ENCODE measurements at places on chromosomes 12 and 14. TPM values are rescaled to one million over a fixed set of nuclear protein-coding genes. Genes with fewer than 3 reads are reported as not detected.
A peak's percentile ranks its signal among the peaks of the same experiment; 100 is the strongest.

DNA sequence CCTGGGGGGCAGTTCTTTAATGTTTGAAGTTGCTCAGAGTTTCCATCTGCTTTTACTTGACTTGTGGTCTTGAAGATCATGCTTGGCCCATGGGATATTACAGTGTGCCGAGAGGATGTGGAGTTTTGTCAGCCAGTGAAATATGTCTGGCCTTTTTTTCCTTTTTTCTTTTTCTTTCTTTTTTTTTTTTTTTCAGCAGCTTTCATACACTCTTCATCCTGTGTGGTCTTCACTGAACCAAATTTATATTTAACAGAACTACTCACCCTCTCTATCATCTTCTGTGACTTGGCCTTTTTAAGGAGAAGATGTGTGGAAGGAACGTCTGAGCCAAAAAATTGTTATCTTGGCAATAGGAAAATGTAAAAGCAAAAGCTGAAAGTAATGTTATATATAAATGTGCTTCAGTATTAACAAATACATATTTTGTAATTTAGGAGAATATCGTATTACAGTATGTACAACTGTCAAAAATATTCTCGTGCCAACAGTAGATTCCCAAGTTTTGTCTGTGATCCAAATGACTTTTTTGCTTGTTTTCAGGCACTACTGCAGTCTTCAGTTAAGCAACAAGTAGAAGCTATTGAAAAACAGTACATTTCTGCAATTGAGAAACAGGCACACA is 200.6 kb downstream of the CCDC91 start:
- DNase-seq, result peak; percentile 46

DNA sequence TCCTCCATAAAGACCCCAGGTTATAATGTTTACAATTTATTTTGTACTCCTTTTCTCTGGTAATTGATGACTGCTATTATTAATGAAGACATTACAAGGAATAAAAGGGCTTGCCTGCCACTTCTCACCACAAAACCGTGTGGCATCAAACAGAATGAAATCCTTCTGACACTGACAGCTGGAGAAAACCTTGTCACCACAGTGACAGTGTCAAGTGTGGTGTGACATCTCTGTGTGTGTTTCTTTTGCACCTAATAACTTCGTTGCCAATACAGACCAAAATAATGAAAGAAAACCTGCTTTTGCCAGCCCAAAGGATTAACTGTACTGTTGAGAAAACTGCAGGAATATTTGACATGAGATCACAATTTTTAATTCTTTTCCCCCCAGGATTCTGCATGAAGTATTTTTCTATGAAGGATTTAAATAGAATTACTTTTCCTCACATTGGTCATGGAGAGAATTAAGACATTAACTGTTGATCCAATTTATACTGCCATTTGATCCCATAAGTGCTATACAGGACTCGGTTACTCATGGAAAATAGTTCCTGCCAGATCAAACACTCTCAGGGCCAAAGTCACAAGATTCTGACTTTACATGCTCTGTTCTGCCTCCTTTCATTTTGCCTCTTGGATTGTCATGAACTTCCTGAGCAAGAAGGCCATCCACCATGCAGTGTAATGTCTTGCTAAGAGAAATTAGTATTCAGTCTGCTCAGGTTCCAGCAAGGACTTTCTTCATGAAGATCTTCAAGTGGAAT is 60.4 kb upstream of the IFNG-AS1 start:
- DNase-seq, result peak; percentile 10

DNA sequence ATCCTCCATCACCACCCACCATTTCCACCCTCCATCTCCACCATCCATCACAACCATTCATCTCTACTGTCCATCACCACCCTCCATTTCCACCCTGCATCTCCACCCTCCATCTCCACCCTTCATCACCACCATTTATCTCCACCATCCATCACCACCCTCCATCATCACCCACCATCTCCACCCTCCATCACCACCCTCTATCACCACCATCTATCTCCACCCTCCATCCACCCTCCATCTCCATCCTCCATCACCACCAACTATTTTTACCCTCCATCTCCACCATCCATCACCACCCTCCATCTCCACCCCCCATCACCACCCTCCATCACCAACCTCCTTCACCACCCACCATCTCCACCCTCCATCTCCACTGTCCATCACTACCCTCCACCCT is 4.7 kb upstream of the CEP170B start:
- no peak for DNase-seq

DNA sequence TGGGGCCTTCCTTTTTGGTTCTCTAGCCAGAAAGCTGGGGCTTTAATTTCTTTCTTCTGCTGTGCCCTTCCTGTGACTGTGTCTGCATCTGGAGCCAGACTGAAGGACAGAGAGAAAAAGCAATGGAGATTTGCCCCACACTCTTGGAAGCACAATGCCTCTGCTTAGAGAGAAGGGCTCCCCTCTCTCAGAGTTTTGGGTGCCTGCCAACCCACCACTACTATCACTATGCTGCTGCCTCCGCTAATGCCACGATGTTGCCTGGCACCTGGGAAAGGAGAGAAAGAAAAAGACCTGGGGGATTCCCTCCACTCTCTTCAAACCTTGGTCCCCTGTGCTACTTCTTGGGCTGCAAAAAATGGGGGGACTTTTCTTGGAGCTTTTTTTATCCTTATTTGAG is 52.6 kb downstream of the TMEM260 start:
- DNase-seq, result no peak

Gene NIN
- 28.5 TPM for polyA plus RNA-seq

Gene SPRYD3
- 27.7 TPM for polyA plus RNA-seq

DNA sequence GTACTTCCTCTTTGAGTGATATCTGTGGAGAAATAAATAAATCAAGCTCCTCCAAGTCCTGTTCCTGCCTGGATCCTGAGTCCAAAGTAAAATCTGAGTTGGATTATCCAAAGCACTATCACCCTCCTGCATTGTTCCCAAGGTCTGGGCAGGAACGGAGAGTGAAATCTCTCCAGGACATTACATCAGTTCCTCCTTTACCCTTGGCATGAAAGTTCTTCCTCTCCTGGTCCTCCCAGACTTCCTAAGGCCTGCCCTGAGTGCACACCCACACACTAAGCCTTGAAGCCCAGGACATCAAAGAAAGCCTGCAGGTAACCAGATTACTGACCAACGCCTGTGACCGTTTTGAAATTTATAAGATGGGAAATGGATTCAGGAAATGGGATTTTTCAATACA is 206.8 kb upstream of the BCL2L14 start:
- no peak for DNase-seq

- DNase-seq, result peak; percentile 26
Observed at GRCh38 chr14:75654127-75654732, 6.4 kb downstream of the ERG28 start.

Gene ATXN3
- 34.1 TPM for polyA plus RNA-seq

DNA sequence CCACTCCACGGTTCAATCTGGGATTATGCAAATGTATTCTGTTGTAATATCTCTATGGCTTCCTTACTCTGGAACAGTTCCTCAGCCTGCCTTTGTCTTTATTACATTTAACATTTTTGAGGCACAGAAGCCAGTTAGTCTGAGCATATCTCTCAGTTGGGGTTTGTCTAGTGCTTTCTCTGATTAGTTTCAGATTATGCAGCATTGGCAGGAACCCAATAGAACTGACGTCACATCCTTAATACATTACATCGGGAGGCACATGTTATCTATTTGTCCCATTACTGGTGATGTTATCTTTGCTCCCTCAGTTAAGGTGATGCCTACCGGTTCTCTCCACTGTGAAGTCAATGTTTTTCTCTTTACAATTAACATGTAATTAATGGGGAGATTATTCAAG is 62.4 kb downstream of the PPM1A start:
- peak; percentile 37 for DNase-seq

DNA sequence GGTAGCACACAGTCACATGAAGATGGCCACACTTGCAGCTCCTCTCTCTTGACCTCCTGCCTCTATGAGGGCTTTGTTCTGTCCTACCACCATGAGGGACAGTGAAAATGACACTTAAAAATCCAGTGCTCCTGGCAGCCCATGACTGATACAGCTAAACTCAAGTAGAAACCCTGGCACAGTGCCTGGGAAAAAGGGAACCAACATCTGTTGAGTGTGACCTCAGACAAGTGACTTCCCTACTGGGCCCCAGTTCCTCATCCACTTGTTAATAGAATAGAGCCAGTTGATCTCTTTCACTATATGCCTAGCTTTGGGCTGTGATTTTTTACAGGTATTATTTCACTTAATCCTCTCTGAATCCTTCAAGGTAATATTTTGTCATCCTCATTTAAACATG is 4.8 kb downstream of the GUCY2C start:
- DNase-seq, result no peak

Gene RIPK3
- polyA plus RNA-seq, result 0.34 TPM

- DNase-seq, result no peak
Observed at GRCh38 chr12:47303995-47304560, 224.3 kb upstream of the AMIGO2 start.

- peak; percentile 95 for DNase-seq
Observed at GRCh38 chr12:132610051-132610759, at the start of gene LRCOL1. Gene LRCOL1, minus strand, starts transcription at chr12:132610582. Its CDS starts 4,331 bp downstream, at chr12:132606251.

Gene SSPN
- polyA plus RNA-seq, result 18.3 TPM

GRCh38 chr12:126966498-126966897 is 1300.5 kb upstream of the TMEM132C start:
- no peak for DNase-seq

Gene KRT5
- 0.81 TPM for polyA plus RNA-seq

DNA sequence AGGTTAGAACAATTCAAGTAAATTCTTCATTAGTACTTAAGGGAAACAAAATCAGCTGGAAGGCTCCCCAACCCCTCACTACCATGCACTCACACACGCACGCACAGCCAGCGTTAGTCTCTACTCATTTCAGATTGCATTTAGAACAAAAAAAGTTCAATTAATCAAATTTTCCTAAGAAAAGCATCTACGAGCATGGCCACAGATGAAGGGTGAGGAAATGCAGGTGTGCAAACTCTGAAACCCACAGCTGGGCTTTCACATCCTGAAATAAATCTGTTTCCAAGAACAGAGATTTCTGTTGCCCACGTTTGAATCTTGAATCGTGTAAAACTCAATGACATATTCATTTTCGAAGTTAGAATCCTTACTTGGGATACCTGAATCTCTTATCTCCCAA is 62.6 kb downstream of the SEL1L start:
- no peak for DNase-seq

GRCh38 chr14:75426332-75427125 is 1.3 kb upstream of the JDP2 start:
- no peak for DNase-seq

Gene KRT74
- polyA plus RNA-seq, result not detected

GRCh38 chr14:68254669-68255527 is 435.3 kb downstream of the RAD51B start:
- peak; percentile 44 for DNase-seq

Gene PLEK2
- 3.5 TPM for polyA plus RNA-seq

- no peak for DNase-seq
Observed at GRCh38 chr14:22180045-22180444, 409.0 kb downstream of the DAD1 start.

All from fibroblast of lung (primary cell).